COR-L47 (cell line): ENCODE measurements at places on chromosomes 1 and 21.

DNA sequence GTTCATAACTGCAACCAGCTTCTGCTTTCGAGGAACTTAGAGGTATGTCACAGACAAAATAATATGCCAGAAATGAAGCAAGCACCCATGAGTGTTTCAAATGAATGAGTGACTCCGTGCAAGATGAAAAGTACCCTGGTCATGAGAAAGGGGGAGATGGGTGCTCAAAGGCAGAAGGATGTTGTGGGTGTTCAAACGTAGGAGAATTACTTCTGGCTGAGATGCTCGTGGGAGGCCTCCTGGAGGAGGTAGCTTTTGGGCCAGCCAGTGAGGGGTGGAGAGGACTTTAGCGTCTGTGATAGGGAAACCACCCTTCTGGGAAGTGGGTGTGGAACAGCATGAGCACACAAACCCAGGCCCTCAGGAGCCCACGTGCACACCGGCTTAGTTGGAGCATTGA is 113.8 kb downstream of the SYF2 start:
- no peak for DNase-seq

- no peak for DNase-seq
These were observed 42.2 kb downstream of the ATP1B1 start for GRCh38 chr1:169148472-169149252.

GRCh38 chr1:27446496-27447020 is 43.4 kb downstream of the WASF2 start:
- DNase-seq, result no peak

- peak; percentile 21 for DNase-seq
These were observed 812 bp downstream of the CACHD1 start for GRCh38 chr1:64470665-64471217.

DNA sequence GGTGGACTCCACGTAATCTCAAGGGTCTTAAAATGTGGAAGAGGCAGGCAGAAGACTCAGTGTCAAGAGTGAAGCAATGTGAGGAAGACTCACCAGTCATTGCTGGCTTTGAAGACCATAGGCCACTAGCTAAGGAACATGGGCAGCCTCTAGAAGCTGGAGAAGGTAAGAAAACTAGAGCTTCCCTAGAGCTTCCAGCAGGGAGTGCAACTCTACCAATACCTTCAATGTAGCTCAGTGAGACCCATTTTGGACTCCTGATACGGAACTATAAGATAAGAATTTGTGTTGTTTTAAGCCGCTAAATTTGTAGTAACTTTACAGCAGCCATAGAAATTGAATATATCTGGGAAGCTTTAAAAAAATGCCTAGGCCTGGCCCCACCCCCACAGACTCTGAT is 18.9 kb downstream of the METTL13 start:
- DNase-seq, result no peak

- peak; percentile 98 for DNase-seq
These were observed at the start of gene GAS5 for GRCh38 chr1:173867753-173868265. TSS of gene GAS5 (minus strand) at chr1:173867989.

DNA sequence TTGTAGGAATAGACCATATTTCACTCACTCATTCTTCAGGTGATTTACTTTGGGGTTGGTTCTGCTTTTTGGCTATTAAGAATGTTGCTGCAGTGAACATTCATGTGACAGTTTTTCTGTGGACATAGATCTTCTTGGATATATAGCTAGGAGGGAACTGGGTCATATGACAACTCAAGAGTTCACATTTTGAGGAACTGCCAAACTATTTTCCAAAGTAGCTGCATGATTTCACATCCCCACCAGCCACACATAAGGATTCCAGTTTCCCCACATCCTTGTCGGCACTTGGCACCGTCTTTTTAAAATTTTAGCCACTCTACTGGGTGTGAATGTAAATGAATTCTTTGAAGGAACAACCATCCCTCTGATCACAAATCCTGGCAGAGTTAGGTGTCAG is 126.0 kb downstream of the PRDM2 start:
- DNase-seq, result no peak

GRCh38 chr1:234479310-234479559 is 256 bp upstream of the TARBP1 start:
- no peak for DNase-seq
